A673 (cell line): ENCODE measurements at places on chromosomes 4 and X. TPM values are rescaled to one million over a fixed set of nuclear protein-coding genes. Genes with fewer than 3 reads are reported as not detected.

UTP3 gene
- total RNA-seq, result 16.2 and 17.1 TPM in 2 replicates

RRH gene
- total RNA-seq, result 0.28 and 0.47 TPM in 2 replicates

DNA sequence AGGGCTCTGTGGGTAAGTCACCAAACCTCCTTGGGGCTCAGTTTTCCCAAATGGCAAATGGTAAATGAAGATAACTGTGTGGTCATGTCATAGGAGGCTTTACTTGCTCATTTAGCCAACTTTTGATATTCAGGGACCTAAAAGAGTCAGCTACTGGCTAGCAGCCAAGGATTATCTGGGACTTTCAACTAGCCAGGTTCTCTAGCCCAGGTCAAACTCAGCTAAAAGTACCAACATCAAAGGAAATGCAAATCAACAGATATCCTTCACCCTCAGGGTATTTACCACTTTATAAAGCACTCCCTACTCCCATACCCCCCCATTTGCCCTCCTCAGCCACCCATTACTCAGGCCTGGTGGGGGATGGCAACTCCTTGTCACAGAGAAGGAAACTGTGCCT, 7.5 kb downstream of the AMER1 start:
- DNase-seq, result no peak

GRCh38 chrX:100410901-100411801, 1.1 kb upstream of the PCDH19 start:
- no peak for DNase-seq
